ENCODE measurements at places on chromosomes 1 and 21.

DNA sequence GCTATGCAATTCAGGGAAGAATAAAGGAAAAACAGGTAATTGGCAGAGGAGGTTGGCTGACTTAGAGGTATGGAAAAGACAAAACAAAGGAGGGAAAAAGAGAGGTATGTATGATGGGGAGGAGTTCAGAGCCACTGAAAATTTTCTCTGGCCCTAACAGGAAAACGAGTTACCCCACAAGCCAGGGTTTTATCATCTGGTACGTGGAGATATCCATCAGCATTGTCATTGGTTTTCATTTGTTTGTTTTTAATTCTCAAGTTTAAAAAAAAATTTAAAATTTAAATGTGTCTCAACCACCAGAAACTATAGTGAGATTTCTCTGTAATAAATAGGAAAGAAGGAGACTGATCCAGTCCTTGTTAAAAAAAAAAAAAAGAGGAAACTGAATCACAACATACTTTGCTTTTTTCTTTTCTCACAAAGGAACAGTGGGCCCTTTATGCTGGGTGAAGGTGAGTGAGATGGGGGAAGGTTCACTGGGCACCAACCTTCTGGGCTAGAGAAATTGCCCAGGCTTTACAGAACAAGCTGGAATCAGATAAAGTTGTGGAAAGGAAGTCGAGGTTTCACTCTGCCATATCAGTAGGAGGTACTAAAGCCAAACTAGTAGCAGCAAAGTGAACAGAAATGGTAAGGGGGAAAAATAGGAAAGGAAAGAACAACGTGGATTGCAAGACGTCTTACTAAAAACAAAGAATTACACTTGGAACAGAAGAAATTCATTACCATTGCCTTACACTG lies 2.7 kb downstream of the IFNAR2 start:
- no peak for DNase-seq

DNA sequence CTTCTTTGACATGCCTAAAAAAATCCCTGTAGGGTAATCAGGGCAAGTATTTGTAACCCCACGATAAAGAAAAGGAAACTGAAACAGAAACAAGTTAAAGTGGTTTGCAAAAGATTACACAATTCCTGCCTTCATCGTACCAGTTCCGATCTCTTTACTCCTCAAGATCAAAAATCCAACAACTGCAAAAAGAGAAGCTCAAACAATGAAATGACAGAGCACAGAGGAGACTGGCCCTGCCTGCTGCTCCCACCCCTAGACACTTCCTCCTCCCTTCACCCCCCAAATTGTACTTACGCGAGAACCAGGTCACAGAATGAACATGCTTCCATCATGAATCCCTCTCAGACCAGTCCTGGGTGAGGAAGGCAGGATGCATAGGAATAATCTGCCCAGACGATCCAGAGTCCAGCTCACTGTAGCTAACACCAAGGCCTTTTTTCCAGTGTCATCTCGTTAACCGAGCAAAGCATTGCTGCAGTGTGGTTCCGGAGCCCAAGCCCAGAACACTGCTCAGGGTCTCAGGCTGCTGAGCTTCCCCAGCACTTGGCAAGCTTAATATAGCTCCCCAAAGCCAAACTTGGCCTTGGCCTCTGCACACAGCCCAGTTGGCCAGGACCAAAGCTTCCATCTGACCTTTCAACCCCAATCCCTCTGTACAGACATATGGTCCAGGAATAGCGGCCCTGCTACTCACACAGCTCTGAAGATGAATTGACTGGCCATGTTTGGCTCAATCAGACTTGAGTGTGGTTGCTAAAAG lies 20.3 kb downstream of the RXRG start:
- DNase-seq: no peak

- DNase-seq: no peak
These were observed 33.0 kb downstream of the CACHD1 start for GRCh38 chr1:64502931-64503330.

DNA sequence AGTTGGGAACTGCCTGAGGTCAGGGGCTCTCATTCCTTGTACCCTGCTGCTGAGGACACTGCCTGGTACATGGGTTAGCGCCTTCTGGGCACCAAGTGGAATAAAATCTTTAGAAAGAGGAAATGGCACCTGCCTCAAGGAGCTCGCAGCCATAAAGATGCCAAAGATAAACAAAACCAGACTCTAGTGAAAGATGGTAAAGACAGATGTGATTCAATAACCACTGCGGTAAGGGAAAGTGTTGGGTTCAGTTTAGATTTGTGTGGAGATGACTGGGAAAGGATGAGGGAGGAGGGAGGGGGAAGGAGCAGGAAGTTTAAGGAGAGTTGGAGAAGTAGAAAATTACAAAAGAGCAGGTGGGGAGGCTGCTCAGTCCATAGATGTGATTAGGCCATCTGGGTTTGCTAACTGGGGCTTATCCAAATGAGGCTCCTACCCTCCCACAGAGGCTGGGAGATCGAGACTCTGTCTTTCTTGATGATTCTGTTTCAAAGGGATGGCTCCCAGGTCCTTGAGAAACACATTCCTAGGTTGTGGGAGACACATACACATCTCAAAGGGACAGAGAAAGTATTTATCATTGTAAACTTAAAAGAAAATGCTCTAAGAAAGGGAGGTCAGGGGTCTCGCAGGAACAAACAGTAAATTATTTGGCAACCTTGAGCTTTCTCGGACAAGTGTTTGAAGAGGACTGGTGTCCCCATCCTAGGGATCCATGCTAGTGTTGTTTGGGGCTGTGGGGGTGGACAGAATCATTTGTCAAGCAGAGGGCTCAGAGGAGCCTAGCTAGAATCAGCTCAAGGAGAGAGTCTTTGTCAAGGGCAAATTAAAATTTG lies 65.7 kb upstream of the MORC3 start:
- no peak for DNase-seq

- no peak for DNase-seq
These were observed 36.2 kb upstream of the F13B start for GRCh38 chr1:197103300-197103699.

DNA sequence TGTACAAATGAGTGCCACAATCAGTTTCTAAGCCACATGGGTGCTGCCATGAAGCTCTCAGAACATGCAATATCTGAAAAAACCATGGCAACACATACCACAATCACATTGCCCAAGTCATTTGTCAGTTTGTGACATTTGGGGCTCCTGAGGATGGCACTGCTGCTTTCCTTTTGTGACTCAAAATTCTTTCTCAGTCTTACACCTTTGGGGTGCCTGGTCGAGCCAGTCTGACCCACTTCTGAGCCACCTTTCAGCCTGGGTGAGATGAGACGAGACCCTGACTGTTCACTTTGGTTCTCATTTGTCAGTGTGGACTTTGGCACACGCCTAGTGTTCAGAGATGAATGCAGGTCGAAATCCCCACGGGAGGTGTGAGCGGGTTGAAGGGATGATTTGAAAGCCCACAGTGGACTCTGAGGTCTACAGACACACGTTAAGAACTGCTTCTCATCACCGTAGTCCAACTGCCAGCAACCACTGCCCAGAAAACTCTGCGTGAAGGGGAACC lies 8.0 kb downstream of the BATF3 start:
- no peak for DNase-seq

- no peak for DNase-seq
These were observed 4.6 kb downstream of the NBL1 start for GRCh38 chr1:19648689-19649088.

GRCh38 chr1:211741116-211741515 lies 65.7 kb upstream of the NEK2 start:
- DNase-seq: no peak

- no peak for DNase-seq
These were observed 14.8 kb upstream of the CASQ2 start for GRCh38 chr1:115783311-115783710.

DNA sequence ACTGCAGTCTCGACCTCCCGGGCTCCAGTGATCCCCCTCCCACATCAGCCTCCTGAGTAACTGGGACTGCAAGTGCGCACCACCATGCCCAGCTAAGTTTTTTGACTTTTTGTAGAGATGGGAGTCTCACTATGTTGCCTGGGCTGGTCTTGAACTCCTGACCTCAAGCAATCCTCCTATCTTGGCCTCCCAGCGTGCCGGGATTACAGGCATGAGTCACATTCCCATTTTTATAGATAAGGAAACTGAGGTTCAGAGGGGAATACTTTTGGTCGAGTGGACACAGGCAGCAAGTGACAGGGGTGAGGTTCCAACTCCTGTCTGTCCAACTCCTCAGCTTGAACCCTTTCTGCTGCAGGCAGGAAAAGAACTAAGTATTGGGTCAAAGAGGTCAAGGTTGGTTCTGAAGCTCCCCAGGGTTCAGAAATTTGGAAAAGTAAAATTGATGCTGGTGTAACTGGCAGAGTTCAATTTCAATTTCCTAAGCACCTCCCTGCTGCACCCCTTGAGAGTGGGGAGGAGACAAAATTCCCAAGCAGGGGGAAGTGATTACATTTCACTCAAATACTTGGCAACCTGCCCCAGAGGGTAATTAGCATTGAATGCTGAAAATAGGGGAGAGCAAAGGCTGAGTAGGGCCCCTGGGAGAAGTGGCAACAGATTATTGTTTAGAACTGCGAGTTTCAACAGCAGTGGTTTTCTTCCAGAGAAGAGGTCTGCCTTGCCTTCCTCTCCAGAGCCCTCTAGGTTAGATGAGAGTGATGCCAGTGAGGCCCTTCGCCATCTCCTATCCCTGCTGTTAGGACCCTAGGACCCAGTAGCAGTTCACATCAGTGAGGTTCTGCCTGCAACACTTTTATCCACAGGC lies 17.5 kb upstream of the ALPL start:
- no peak for DNase-seq

GRCh38 chr1:212228076-212228475 lies 57.1 kb upstream of the PPP2R5A start:
- no peak for DNase-seq

- DNase-seq: no peak
These were observed 16.4 kb upstream of the C1orf159 start for GRCh38 chr1:1132042-1132950.

GRCh38 chr1:171220081-171220420 lies 28.2 kb upstream of the FMO1 start:
- no peak for DNase-seq

- no peak for DNase-seq
These were observed 74.4 kb downstream of the PTGS2 start for GRCh38 chr1:186605762-186606350.

GRCh38 chr1:46134660-46135331 lies 2.4 kb upstream of the PIK3R3 start:
- DNase-seq: no peak

DNA sequence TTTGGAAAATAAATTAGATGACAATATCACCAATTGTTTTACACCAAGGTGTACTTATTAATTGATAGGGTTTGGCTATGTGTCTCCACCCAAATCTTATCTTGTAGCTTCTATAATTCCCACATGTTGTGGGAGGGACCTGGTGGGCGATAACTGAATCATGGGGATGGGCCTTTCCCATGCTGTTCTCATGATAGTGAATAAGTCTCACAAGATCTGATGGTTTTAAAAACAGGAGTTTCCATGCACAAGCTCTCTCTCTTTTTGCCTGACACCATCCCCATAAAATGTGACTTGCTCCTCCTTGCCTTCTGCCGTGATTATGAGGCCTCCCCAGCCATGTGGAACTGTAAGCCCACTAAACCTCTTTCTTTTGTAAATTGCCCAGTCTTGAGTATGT lies 131.0 kb upstream of the LMO4 start:
- no peak for DNase-seq

GRCh38 chr1:153679337-153680119 lies 1.0 kb downstream of the NPR1 start:
- peak; percentile 11 for DNase-seq

GRCh38 chr1:151713044-151713443 lies 3.6 kb downstream of the CELF3 start:
- DNase-seq: no peak

DNA sequence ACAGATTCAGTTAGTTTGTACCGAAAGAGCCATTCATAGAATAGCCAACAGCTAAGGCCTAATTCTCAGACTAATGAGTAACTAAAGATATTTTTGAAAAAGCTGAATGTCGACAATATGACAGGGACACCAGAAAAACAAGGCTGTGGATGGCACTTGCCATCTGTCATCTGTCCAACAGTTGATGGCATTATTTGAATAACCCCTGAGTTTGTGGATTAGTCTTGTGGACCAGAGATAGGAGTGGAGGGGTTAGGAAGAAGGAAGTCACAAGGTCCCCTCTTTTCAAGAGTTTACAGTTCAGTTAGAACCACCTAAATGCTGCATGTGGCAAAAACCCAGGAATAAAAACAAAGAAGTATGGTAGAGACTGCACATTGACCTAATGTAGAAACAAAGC lies 356.5 kb upstream of the DUSP10 start:
- no peak for DNase-seq

GRCh38 chr1:28412731-28413130 lies 43.2 kb downstream of the PHACTR4 start:
- DNase-seq: no peak

DNA sequence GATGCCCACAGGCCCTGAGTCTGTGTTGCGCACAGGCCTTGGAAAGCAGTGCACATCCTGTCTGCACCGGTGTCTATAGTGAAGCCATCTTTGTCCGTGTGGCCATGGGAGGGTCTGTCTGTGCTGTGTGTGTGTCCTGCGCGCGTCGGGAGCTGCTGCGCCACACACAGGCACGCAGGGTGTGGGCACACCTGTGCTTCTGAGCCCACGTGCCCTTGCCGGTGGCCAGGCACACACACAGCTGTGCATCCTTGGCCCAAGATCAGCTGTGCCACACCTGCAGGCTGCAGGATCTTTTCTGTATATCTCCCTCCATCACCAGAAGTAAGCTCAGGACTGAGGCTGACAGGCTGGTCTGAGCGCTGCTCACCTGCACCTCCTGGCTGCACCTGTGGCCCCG lies 3.2 kb upstream of the SAMD11 start:
- DNase-seq: no peak

- DNase-seq: no peak
These were observed 44.9 kb upstream of the NTPCR start for GRCh38 chr1:232905331-232906034.

GRCh38 chr1:202274611-202275010 lies 67.1 kb downstream of the UBE2T start:
- no peak for DNase-seq

GRCh38 chr1:24503059-24503751 lies 569 bp downstream of the RCAN3 start:
- DNase-seq: no peak

- peak; percentile 96 for DNase-seq
These were observed 164.4 kb downstream of the TRIM33 start for GRCh38 chr1:114346480-114347029.

DNA sequence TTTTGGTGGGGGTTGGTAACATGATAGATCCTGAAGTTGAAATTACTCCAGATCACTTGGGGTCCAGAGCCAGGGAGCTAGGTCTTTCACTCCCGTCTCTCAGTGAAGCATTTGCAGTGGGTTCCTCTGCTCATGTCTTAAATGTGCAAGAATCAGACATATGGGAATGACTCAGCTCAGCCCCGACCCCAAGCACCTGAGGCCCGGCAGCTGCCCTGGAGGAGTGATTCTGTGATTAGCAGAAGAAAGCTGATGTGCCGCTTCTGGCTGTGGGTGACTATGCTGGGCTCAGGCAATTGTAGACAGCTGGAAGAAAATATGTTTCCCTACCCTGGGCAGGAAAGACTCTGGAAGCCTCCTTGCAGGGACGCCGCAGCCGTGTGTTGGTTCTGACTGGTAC lies 601.7 kb downstream of the NPHP4 start:
- no peak for DNase-seq
